ENCODE measurements at places on chromosomes 2 and 18. TPM values are rescaled to one million over a fixed set of nuclear protein-coding genes. Genes with fewer than 3 reads are reported as not detected.

Gene BCL11A
- total RNA-seq: 0.65 TPM

DNA sequence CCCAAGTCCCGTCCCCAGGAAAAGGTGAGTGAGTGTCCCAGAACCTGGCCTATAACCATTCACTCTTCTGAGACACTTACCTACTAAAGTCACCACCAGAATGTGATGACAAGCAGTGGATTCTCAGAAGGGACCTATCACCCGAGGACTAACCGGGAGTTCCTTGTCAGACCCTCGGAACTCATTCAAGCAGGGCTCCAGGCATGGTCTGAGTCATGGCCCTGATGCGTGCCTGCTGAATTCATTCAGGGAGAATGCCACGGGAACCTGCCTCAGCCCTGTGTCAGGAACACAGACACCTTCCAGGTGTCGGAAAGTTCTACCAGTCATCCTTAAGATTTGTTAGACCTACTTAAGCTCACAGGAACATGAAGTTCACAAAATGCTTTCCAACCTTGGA lies 29.8 kb downstream of the ALPK2 start:
- DNase-seq: no peak

- DNase-seq: no peak
Measured at GRCh38 chr2:30188292-30188691, 41.5 kb downstream of the YPEL5 start.

Gene SOX11
- total RNA-seq: not detected

Gene SFTPB
- not detected for total RNA-seq

Gene DNER
- 0.44 TPM for total RNA-seq

- no peak for DNase-seq
Measured at GRCh38 chr2:46748121-46748520, 167.5 kb downstream of the MCFD2 start.

GRCh38 chr2:183227176-183227575 lies 102.9 kb downstream of the NUP35 start:
- no peak for DNase-seq

DNA sequence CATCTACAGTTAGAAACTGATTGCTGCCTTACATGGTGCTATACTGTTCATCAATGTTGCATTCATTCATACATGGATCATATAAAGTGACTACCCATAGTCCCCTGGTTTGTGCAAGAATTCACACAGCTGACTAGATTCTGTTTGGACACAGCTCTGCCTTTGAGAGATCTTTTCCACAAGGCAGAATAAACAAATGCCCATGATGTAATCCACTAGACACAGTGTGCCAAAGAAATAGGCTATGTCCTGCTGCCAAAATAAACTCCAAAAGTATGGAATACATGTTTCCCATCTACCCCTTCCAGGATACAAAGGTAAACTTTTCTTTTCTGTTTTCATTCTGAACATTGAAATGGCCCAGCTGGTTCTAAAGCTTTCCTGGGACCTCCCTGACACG lies 269.4 kb upstream of the CHAC2 start:
- DNase-seq: no peak

DNA sequence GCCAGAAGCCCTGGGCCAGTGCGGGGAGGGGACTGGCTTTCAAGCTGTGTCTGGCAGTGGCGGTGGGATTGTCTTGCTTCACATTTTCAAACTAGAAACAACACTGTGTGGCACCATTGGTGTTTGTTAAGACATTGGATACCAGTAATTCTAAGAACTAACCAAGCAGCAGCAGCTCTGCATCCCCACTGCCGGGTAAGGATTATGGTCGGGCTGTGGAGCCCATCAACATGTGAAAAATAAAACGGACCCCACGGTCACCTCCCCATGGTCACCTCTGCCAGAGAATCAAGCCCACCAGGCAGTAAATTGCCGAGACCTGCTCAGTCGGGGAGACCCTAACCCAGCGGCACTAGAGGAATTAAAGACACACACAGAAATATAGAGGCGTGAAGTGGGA lies 65.3 kb downstream of the C18orf63 start:
- DNase-seq: no peak

- peak; percentile 56 for DNase-seq
Measured at GRCh38 chr18:46148810-46149209, 44.6 kb downstream of the HAUS1 start.

- no peak for DNase-seq
Measured at GRCh38 chr2:158649846-158650245, 145.3 kb upstream of the DAPL1 start.

Gene ACTR1B
- 63.9 TPM for total RNA-seq

Gene CD226
- 1.3 TPM for total RNA-seq

Data from lung microvascular endothelial cell (primary cell).